ENCODE measurements at places on chromosomes 6 and 20.

DNA sequence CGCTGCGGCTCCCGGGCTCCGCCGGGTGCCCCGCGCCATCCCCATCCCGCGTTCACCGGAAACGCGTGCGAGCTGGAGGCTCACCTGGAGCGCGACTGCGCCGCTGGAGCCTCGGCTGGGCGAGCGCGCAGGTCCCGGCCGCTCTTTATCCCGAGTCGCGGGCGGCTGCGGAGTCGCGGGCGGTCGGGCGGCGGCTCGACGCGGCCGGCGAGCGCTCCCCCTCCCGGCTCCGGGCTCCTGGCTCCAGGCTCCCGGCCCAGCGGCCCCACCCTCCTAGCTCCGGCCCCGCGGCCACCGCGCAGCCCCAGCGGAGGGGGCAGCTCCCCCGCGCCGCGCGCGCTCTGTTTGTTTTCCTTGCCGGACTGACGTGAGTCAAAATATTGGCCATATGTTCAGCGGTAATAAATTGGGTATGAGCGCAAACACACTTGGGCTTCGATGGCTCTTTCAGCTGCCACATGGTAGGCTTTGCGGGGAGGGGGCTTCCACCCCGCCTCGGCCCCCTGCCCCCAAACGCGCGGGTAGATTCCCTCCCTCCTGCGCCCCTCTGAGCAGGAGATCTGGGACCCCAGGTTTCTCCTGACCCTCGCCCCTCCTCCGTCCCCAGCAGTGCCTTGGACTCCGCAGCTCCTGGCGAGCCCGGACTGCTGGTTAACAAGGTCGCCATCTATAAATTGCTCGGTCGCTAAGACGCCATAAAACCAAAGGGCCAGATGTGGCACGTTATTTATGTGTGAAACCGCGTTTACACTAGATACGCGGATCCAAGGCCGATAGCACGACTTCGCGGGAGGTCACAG, 8.8 kb upstream of the NKX2-2 start:
- DNase-seq: no peak

DNA sequence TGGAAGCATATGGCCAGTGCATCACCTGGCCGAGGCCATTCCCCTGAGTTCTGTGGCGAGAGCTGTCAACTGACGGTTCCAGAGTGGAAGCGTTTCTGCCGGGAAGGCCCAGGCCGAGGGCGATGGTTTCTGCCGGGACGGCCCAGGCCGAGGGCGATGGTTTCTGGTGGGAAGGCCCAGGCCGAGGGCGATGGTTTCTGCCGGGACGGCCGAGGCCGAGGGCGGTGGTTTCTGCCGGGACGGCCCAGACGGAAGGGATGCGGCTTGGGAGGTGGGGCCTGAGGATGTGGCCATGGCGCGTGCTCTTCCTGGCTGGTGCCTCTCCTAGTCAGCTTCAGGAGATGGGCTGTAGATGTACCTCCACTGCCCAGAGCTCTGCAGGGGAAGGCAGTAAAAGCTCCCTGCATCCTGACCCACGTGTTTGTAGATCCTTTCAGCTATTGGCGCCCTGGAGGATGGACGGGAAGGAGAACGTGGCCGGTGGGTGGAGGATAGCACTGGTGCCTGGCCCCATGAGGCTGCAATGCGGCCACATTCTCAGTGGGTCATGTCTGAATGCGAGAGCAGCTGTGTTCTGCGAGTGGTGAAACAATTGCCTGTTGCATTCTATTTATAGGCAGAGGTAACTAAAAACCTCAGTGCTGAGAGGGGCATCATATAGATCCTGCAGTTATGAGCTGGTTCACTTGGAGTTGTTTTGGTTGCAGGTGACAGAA, 12.8 kb downstream of the TPD52L2 start:
- no peak for DNase-seq

GRCh38 chr6:143074101-143074500, 13.4 kb downstream of the AIG1 start:
- DNase-seq: no peak

GRCh38 chr20:32610472-32611218, 25.5 kb upstream of the NOL4L start:
- DNase-seq: no peak

DNA sequence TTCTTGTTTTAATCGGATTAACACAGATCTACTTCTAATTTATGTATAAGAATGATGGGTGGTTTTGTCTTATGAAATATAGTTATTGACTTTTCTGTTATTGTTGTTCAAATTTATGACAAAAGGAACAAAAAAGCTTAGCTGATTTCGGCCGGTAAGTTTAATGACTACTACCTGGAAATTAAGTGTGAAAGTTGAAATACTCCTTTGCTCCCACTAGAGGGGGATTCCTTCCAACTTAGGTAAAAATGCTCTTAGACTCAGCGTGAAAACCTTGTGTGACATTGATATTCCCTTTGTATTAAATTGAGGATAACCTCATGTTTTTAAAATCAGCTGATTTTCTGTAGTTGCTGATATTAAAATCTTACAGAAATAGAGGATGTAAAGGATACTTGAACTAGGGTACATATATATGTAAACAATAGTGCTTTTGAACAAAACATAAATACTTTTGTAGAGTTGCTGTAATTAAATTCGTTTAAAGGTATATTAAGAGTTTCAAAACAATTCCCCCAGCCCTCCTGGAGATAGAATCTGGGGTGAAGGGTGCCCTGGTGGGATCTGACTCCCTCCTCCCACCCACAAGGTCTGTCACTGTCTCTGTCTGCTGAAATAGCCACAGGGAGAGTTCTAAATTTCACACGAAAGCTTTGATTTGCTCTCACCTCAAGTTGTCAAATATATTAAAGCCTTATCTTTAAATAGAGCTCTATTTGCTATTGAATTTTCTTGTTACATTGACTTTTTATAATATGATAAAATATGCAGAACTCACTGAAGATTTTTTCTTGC, 257.5 kb downstream of the ARID1B start:
- DNase-seq: peak; percentile 36

- no peak for DNase-seq
Measured at GRCh38 chr6:133595111-133595761, 293.7 kb upstream of the TCF21 start.

DNA sequence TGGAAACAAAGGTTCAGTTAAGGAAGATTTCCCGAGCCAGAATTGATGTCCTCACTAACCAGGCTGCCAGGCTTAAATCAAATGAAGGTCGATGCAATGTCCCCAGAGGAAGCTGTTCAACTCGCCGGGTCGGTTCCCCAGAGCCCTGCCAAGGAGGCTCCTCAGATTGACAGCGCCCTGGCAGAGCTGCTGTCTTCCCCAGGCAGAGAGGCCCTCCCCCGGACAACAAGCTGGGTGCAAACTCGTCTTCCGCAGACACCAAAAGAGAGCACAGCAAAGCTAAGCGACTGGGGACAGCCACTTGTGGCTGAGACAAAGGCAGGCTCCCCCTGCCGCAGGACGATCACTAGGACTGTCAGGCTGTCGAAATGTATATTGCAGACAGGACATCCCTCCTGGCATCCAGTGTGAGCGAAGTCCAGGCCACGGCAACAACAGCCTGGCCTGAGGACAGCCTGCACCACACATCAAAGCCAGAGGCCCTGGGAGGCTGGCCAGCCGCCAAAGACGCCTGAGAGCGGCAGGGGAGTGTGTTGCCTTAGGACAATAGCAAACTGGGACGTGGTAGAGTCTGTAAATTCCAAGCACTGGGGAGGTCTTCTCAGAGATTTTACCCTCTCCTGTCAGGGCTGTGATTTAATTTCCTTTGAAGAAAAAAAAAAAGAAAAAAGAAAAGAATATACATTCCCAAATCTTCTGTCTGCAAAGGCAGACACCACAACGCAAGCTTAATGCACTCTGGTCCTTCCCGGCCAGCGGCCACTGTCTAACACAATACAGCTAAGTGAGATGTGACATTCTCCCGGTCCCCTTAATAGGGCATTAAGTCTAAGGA, 99.1 kb downstream of the HIVEP2 start:
- DNase-seq: peak; percentile 74

GRCh38 chr20:25444556-25444955, 37.1 kb downstream of the GINS1 start:
- no peak for DNase-seq

DNA sequence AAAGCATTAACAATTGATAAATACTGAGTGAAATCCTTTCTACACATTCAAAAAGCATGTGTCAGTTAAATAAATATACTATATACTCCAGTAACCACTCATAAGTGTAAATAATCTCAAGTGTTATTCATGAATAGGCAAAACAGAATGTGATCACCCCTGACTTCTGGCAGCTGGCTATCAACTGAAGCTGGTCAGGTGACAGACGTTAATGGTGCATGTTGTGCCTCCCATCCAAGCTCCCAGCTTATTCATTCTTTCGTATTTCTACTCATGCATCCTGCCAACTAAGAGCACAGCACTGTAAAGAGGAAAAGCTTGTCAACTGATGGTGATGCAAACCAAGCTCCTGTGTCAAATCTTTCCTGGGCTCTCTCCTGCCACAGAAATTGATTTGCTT, 7.7 kb downstream of the PSMB1 start:
- DNase-seq: no peak

- DNase-seq: no peak
Measured at GRCh38 chr6:42952389-42952788, 8.2 kb upstream of the GNMT start.

GRCh38 chr6:44152533-44152932, 6.1 kb upstream of the CAPN11 start:
- no peak for DNase-seq

- no peak for DNase-seq
Measured at GRCh38 chr6:35955071-35955470, 34.2 kb upstream of the SRPK1 start.

GRCh38 chr6:14280766-14281293, 163.3 kb downstream of the CD83 start:
- DNase-seq: no peak

GRCh38 chr6:162962093-162962492, 234.3 kb downstream of the PACRG start:
- DNase-seq: no peak

DNA sequence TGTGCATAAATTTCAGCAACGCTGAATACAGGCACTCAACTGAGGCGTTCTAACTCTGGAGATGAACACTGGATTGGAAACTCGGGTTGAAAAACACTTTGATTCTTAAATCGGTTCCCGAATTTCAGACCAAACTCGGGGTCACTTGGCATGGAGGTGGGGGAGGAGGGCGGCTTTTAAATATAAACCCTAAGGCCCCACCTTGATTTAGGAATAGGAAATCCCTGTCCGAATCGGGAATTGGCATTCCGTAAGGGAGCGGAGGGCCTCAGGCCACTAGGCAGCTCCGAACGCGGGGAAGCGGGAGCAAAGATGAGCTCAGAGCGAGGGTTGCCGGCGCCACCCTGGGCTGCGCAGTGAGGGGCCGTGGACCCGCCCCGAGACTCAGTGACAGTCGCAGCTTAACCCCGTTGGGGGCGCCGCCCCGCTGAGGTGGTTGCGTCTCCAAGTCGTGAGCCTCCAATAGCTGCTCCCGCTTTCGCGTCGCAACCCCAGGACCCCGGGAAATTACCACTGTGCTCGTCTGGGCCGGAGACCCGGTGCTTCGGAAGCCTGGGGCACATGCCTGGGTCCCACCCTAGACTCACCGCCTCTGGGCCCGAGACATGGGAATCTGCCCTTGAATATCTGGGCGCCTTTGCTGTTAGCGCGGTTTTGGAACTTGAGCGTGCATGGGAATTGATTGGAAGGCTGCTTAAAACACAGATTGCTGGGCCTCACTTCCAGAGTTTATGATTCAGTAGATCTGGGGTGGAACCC, 4.6 kb upstream of the SIM1 start:
- DNase-seq: no peak

Measured in HCT116 (cell line).